ENCODE measurements at places on chromosomes 11 and 22.

DNA sequence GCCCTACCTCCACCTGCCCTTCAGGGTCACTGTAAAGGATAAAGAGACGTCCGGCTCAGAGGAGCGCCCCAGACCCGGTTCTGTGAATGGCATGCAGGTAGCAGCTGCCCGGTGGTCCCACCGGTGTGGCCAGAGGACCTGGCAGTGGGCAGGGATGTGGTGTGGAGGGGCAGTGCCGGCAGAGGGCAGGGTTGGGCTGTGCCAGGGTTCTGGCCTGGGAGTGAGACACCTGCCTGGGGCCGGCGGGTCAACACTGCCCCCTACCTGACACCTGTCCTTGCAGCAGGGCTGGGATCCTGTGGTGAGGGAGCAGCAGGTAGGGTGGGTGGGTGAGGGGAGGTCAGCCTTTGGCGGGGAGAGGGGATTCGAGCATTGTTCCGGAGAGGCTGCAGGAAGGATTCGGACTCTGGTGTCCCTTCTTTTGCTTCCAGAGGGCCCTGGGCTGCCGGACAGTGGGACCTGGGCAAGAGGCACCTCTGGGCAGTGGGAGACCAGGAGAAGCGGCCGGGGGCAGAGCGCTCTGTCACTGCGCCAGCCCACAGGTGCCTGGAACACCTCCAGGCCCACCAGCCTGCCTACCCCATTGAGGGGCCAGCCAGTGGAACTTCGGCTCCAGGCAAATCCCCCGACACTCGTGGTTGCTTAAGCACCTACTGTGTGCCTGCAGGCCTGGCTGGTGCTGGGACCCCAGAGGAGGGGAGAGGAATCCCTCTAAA is 1.6 kb upstream of the PHLDA2 start:
- DNase-seq = no peak

GRCh38 chr11:8023831-8024555 is 36.9 kb downstream of the EIF3F start:
- DNase-seq = no peak

GRCh38 chr22:46052801-46053562 is 76.0 kb upstream of the WNT7B start:
- no peak for DNase-seq

DNA sequence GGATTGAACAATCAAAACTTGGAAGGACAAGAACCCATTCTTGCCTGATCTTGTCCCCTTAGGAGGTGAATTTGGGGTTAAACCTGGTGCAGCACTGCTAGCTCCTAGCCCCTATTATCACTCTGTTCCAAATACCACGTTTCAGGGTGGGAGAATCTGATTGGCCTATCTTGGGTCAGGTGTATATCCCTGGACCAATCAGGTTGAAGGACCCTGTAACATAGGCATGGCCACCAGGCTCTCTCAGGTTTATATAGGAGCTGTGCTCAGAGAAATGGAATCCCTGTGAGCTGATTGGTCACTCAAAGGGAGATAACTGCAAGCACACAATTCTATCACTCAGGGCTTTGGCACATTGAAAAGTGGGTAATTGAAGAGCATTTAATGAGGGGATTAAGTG is 26.6 kb upstream of the AMPD3 start:
- DNase-seq = no peak

GRCh38 chr22:26445577-26446275 is 16.7 kb downstream of the ASPHD2 start:
- no peak for DNase-seq

GRCh38 chr11:117579161-117579560 is 217.9 kb downstream of the DSCAML1 start:
- DNase-seq = no peak

DNA sequence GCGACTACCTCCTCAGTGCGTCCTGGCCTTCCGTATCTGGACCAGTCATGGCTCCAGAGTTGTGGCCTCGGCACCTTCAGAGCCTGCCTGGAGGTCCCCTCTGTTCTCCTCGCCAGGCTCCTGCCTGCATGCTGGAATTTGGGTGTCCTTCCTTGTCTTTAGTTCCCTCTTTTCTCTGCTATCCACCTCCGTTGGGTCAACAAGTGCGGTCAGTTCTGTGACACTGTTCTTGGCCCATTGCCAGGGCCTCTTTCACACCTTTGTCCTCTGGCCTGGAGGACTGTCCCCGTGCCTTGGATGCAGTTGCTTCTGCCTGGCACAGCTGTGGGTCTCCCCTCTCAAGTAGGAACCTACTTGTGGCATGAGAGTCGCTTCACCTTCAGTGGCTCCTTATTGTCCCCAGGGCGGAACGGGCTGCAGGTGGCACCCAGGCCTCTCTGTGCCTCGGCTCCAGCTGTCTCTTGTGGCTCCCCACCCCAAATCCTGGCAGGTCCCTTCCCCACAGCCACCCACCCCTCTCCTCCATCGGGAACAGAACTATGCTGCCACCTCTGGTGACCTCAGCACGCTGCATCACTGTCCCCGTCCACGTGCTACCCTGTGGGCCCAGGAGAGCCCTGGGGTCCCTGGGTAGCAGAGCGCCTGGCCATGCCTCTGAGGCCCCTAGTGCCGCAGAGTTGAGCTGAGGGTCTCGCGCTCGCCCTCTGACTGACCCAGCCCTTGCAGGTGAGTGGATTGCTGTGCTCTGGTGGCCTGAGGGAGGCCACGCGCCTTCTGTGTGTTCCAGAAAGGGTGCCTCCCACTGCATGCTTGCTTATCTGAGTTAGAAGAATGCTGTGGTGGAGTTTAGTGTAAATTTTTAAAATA is 4.7 kb downstream of the DGCR8 start:
- DNase-seq = no peak

DNA sequence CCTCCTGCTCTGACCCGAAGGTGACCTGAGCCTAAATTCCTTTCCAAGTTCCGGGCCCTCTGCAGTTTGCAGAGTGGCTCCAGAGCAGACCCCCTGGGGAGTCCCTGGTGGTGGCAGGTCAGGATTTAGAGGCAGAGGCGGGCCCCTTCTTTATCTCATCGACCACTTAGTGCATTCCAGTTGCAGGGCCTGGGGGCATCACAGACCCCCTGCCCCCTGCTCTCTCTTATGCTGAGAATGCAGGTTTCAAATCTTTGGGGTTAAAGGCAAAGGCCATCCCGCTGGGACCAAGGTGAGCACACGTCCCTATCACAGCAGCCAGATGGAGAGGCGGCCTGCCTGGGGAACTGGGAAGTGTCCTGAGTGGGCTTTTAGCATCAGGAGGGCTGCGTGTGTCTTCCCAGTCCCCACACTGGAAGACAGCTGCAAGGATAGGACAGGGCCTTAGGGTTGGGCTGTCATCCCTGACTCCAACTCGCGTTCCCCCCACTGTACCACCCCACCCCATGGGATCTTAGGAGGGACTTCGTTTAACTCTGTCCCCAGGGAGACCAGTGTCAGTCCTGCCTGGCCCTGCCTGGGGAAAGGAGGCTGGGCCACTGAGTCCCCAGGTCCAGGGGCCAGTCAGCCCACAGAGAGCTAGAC is 11.3 kb downstream of the DERL3 start:
- no peak for DNase-seq

All from cortex of kidney (tissue), 1 donor.